ENCODE measurements at places on chromosomes 1 and 21.

- no peak for DNase-seq
Observed at GRCh38 chr21:33801424-33802405, 113.9 kb downstream of the ATP5PO start.

GRCh38 chr1:115492019-115492595, 149.7 kb upstream of the VANGL1 start:
- no peak for DNase-seq

GRCh38 chr1:210627755-210628154, 299.1 kb downstream of the HHAT start:
- DNase-seq = no peak

- no peak for DNase-seq
Observed at GRCh38 chr1:201399352-201400126, 415 bp upstream of the LAD1 start.

DNA sequence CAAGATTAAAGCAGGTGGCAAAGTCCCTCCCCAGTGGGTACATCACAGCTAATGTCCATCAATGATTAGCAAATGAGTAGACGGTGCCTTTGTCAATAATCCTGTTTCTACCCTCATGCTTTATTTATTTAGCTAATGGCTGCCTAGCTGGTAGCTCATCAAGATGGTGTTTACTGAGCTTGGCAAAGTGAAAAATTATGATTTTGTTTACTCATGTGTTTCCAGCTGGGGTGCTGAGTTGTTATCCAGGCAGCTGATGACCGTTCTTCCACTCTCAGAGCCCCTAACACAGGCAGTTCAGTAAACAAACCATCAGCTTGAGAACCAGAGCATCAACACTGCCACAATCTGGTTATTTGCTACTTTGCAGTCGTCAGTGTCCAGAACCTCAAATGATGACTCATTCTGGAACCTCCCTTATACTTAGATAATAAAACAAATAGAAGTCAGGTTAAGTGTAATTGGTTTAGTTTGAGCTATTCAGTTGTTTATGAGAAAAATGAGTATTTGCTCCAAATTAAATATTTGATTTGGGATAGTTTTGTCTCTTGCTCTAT, 163.9 kb downstream of the ST6GALNAC5 start:
- DNase-seq = no peak

- DNase-seq = peak; percentile 11
Observed at GRCh38 chr1:90964444-90965035, 57.3 kb downstream of the ZNF644 start.
